ENCODE measurements at places on chromosomes 16 and 17.

- no peak for DNase-seq
Observed at GRCh38 chr17:42535155-42536047, 640 bp upstream of the NAGLU start.

- DNase-seq: peak; percentile 52
Observed at GRCh38 chr17:42163113-42163512, 8.3 kb upstream of the RAB5C start.

DNA sequence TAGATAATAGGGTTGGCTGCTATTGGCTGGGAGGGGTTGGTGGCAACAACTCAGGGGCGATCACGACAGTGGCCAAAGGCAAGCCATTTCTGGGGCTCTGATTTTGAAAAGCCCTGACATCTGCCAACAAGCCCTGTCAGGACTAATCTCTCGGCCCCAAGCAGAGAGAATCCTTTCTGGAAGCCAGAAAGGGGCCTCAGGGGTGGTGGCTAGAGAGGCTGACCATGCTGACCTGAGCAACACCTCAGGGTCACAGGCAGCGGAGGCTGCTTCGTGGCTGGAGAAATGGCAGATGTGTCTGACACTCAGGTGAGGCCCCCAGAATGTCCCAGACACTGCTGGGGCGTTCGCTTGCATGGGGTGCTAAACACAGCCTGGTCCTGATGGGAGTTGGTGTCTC is 35.0 kb upstream of the ZFP90 start:
- DNase-seq: no peak

DNA sequence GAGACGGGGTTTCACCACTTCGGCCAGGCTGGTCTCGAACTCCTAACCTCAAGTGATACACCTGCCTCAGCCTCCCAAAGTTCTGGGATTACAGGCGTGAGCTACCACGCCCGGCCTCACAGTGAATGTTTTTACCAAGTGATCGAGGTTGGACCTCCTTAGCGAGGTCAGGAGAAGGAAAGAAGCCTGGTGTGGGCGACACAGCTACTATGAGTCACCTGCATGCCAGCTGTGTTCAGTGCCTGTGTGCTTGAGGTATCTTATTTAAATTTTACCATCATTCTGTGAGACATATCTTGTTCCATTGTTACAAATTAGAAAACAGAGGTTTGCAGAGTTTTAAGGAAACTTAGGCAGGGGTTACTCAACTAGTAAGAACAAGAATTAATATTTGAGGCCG is 174.8 kb upstream of the DYNLRB2 start:
- DNase-seq: no peak

GRCh38 chr16:9966569-9967157 is 215.6 kb downstream of the GRIN2A start:
- DNase-seq: no peak

DNA sequence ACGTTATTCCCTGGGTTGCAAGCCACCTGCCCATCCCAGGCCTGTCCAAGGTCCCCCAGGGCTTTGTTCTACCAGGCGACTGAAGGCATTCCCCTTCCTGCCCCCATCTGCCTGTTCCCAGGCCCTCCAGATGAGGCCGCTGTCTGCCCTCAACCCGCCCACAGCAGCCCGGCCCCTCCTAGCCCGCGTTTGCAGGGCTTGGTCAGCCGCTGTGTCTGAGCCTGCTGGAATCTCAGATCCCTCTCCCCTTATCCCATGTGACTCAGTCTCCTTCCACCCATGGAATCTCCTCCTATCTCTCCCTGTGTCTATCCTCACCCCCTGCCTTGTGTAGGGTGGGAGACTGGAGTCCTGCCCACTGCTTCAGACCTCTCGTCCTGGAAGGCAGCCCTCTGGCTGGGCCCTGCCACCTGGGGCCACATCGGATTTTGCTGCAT is 186.0 kb upstream of the TNRC6C start:
- peak; percentile 65 for DNase-seq

DNA sequence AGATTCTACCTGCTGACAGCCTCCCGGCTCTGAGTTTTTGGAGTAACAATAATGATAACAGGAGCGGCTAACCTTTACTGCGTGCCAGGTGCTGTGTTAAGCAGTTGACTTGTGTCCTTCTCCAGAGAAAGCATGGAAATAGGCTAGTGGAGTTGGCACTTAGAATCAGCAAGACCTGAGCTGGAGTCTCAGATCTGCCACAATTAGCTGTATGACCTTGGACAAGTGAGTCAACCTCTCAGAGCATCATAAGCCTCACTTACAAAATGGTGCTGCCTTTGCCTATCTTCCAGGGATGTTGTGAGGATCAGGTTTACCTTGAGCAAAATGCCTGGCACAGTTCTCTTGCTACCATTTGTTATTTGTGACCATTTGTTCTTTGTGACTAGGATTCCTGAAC is 32.1 kb upstream of the TEX2 start:
- DNase-seq: no peak

- no peak for DNase-seq
Observed at GRCh38 chr16:73064994-73065545, 17.1 kb upstream of the ZFHX3 start.

- DNase-seq: no peak
Observed at GRCh38 chr17:44362949-44363612, 572 bp downstream of the FAM171A2 start.

DNA sequence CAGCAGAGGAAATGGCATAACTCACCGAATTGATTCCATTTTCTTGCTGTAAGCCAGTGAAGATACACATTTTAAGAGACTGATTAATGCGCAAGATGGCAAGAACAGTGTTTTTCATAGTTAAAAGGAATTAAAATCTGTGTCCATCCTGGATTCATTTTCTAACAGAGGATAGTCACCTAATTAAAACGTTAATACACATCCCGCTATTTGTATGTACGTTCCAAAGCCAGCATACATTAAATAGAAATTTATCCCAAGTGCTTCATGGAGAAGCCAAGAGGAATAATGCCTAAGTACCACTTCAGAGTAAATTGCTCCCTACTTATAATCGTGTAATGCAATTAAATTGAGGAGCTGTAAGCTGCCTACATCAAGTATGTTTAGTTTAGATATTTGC is 49.9 kb downstream of the RBFOX1 start:
- no peak for DNase-seq

DNA sequence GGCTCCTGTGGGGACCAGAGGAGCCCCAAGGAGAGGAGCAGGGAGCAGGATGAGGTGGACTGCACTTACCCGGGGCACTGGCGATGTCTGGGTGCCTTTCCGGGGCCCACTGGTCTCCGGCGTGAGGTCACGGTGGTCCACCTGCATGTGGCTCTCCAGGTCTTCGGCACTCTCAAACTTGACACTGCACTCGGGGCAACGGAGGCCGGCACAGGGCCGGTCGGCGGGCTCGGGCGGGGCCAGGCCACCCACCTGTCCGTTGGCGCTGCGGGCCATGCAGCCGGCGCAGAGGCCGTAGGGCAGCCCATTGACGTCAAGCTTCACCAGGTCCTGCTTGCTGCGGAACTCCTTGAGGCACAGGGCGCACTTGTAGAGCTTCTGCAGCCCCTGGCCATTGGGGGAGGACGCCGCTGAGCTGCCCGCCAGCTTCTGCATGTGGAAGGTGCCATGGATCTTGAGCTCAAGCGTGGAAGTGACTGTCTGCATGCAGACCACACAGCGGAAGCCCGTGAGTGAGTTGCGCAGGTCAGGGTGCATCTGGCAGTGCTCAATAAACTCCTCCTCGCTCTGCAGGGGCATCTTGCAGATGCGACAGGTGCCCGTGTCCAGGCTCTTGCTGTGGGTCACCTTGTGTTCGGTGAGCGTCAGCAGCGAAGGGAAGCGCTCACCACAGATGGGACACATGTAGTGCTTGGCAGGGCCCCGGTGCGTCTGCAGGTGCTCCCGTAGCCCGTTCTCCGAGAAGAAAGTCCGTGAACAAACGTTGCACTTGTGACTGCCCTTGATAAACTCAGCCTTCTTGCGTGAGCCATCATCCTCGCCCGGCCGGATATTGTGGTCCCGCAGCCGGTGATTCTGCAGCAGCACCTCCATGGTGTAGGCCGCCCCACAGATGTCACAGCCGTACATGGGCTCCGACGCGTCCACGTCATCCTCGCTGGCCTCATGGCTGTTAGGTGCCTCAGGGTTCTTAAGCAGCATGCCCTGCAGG is 220.0 kb downstream of the ZNF423 start:
- DNase-seq: no peak

DNA sequence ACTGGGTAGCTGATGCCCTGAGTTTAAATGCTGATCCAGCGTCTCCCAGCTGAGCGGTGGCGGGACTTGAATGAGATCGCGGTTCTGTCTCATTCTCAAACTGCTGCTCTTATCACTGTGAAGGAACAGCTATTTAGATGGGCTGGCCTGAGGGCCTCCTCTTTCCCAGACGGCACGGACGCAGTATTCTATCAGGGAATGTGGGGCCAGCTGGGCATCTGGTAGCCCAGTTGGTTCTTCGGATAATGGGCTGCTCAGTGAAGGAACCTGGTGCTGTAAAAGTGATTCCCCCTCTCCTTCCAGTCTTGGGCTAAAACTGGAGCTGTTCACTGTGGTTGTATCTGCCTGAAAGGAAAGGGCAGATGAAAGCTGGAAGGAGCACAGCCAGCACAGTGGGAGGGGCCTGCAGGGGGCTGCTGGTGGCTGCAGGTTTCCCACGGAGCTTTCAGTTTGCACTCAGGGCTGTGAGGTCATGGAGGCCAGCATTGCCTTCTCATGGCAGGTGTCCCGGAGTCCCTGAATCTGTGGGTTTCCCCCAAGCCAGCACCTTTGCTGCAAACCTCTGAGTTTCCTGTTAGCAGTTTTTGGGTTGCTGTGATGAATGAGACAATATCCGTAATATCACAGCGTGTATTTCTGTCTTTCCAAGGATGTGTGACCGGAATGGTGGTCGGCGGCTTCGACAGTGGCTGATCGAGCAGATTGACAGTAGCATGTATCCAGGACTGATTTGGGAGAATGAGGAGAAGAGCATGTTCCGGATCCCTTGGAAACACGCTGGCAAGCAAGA is 3.6 kb downstream of the IRF8 start:
- DNase-seq: no peak

- DNase-seq: no peak
Observed at GRCh38 chr17:36994438-36994837, 45.7 kb downstream of the AATF start.

DNA sequence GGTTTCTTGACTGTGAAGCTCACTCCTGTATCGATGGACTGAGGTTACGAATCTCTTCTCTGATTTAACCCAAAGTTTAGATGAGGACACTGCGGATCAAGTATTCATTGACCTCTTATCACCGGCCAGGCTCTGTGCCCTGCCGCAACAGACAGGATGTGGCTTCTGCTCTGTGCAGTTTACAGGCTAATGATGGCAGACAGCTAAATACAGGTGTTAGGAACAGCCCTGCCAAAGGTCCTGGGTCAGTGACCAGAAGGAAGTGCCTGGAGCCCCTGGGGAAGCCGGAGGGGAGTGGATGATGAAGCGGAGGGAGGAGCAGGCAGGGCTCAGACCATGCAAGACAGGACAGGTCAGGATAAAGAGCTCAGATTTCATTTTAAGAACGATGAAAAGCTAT is 44.4 kb downstream of the HAPSTR1 start:
- no peak for DNase-seq

GRCh38 chr16:87580855-87581261 is 21.4 kb upstream of the JPH3 start:
- no peak for DNase-seq

DNA sequence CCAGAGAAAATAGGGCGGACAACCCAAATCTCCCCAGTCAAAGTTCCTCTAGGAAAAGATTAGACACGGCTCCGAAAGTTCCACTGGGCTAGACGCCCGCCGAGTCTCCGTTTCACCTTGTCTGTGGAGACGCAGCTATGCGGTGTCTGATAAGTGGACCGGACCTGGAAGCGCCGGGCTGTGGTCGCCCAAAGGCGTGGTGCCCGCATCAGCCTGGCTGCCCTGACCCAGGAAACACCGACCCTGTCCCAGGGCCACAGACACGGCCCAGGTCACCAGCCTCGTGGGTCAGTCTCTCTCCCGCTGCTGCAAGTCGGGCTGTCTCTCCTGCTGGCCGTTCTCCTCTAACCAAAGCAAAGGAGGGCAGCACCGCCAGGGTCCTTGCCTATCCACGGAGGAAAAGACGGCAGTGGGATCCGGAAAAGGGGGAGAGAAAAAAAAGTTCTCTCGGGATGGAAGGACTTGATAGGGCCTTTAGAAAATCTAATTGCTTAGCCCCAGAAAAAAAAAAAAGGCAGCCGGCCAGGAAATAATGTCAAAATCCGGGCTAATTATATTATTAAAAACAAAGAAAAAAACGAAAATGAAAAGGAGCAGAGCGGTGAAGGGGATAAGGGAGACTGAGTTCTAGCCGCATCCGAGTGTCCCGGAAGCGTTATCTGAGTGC is 13.9 kb upstream of the FOXF1 start:
- DNase-seq: no peak

All from colonic mucosa (tissue), 4 donors.